ENCODE measurements at places on chromosomes 7 and 10.

DNA sequence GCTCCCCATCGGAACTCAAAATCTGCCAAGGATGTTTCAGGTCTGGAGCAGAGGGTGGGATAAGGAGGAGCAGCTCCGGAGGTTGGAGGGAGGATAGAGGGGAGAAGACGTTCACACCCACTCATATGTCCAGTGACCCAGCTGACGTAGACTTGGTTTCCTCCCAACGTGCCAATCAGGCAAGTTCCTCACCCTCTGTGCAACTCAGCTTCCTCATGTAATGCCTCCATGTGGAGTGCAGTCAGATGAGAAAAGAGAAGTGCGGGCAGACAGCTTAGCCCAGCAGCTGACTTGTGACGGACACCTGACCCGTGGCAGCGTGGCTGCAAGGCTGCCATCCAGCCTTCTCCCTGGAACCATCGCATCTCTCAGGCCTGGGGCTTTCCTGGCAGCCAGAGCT is 86.8 kb downstream of the NPTX2 start:
- DNase-seq: no peak

DNA sequence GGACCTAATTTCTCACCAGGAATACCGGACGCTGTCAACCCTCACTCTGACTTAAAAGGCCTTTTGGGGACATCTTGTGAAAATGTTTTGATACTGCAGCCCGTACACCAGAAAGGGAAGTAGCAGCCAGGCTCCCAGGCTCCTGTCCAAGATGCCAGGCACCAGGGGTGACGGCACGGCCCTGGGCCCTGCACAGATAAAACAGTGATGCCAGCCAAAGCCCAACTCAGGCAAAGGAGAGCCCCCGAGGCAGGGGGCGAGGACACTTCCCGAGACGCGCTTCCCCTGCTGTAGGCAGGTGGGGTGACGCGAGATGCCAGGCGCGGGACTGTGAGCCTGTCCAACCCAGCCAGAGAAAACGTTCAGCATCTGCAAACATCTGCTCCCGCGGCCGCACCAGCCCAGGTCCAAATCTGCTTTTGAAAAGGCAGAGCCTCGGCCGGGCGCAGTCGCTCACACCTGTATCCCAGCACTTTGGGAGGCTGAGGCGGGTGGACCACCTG is 15.7 kb downstream of the ZFAND2A start:
- DNase-seq: no peak

- DNase-seq: no peak
Measured at GRCh38 chr7:14047709-14048399, 58.4 kb upstream of the ETV1 start.

GRCh38 chr10:12631787-12632562 is 282.6 kb downstream of the CAMK1D start:
- no peak for DNase-seq

- no peak for DNase-seq
Measured at GRCh38 chr7:41628901-41629300, 74.0 kb downstream of the INHBA start.

DNA sequence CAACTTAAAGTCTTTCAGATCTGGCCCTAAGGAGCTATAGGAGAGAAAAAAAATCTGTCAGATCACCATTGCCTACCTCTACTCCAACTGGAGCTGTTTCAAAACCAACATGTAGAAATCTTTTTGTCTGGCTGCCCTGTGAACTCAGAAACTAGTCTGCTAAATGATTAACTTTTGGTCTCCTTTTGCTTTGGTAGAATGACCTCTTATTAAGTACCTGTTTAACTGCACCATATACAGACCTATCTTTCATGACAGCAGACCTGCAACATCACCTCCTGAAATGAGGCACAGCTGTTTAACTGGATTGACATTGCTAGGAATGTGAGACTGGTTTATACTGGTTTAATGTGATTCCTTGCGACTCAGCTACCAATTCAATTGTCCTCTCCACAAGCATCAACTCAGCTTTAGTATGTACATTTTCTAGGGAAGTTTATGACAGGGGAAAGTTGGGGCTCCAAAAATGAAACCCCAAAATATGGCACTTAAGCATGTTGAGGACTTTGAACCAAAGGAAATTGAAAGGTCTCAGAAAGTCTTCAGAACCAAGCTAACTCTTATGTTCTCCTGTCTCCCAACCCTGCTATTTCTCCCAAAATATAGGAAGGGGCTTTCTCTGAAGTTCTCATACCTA is 1.8 kb downstream of the CYP3A43 start:
- DNase-seq: no peak

DNA sequence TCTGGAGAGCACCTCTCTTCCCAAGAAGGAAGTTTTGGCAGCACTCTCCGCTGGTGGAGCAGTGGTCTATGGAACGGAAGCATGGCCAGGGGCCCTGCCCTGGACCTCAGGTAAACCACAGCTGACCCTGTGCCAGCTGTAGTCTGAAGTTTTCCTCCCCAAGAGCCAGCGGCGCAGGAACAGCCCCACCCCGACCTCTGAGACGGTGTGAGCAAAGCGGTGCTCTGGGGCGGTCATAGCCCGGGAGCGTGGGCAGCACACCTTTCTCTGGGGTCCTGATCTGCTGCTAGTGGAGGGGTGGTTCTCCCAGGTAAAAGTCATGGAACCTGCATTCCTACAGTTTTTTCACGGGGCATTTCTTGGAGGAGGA is 52.6 kb downstream of the TSPAN15 start:
- DNase-seq: no peak

DNA sequence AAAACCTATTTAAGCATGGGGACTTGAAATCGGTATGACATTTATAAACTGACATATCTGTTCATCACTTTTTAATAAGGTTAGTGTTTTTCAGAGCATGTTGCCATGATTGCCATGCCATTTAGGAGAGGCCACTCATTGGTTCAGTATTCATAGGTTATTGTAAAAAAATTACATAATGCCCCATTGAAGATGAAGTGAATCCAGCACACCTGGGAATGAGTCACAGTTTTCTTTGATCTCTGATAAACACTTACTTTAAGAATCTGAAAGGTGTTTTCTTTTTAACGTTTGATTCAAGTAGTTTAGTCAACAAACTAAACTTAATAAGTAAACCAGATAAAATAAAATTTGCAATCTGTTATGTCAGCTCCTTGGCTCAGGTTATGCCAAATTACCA is 278.3 kb downstream of the ARL4A start:
- no peak for DNase-seq

DNA sequence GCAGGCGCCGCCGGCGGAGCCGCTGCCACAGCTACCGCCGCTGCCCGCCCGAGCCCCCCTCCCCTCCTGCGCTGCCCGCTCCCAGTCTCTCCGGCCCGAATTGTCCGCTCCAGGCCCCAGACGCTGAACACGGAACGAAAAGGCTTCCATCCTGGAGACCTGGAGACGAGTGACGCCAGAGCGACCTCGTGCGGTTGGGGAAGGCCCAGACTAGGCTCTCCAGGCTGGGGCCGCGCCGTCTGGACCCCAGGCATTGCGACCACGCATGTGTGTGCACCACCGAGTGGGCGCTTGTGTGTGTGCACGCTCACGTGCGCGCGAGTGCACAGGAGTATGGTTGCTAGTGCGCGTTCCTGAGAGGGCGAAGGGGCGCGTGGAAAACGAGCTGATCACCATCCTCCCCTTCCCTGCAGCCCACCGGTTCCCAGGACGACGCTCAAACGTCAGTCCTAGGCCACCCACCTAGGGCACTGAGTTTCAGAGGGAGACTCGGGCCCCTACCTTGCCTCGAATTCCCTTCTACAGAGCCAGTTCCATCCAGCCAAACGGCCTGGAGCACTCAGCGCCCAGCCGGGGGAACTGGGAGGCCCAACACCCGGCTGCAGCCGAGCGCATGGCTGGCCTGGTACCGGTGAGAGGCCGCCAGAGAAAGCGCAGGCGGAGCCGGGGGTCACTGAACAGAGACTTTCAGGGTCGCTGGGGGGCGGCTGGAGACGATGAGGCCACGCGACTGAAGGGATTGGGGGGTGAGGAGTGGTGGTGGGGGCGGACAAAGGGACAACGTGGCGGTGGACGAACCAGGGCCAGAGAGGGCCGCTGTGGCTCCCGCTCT is 11.6 kb downstream of the LBX1 start:
- DNase-seq: no peak

DNA sequence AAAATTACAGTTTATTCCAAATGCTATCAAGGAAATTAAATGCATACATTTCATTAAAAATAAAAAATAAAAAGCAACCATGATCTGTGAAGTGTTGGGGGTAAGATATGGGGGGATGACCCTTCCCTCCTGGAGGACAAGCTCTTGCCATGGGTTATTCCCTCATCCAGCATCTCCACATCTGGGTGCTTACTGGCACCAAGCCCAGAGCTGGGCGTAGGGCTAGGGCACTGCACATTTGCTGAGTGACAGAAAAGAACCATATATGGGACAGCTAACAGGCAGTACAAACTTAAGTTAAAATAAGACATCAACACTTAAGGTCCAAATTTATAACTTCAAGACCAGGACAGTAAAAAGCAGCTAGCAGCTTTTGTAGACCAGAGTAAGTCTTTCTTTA is 10.2 kb downstream of the CCDC6 start:
- DNase-seq: no peak

DNA sequence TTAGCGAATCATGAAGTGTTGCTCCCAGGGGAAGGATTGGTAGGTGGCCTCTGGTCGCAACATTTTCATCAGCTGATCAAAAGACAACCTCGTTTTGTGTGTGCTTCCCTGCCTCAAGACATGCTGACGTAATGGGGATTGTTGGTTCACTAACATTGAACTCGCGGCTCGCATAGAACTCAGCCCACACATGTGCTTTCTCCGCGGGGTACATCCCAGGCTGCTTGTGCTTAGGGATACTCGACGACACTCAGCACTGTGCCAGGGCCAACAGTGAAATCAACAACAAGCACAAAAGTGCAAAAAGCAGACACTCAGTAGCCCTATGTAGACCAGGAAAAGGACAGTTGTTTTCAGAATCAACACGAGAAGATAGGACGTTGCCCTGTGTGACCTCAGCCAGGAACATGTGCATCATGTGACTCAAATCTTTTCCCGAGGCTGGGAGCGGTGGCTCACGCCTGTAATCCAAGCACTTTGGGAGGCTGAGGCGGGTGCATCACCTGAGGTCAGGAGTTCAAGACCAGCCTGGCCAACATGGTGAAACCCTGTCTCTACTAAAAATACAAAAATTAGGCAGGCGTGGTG is 20.8 kb downstream of the WIPI2 start:
- DNase-seq: no peak

GRCh38 chr10:93838278-93838677 is 55.5 kb upstream of the SLC35G1 start:
- no peak for DNase-seq

DNA sequence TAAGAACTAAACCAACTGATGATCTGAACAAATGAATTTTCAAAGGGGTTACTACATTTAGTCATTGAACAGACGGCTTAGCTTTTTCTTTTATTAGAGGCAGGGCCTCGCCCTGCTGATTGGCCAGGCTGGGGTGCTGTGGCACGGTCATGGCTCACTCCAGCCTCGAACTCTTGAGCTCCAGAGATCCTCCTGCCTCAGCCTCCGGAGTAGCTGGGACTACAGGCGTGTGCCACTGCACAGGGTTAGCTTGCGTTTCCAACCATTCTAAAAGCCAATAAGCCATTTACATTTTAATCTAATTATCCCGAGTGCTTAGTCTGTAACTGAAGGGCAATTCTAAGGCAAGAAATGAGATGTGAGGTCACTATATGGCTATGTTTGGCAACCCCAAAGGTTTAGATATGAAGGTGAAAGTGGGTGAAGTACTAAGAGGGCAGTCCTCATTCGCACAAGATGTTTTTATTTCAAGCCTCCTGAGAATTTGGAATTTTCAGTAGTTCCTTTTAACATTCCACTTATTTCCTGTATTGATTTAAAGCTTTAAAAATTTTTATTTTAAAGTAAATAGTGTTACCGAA is 1.6 kb upstream of the CDK13 start:
- DNase-seq: no peak

DNA sequence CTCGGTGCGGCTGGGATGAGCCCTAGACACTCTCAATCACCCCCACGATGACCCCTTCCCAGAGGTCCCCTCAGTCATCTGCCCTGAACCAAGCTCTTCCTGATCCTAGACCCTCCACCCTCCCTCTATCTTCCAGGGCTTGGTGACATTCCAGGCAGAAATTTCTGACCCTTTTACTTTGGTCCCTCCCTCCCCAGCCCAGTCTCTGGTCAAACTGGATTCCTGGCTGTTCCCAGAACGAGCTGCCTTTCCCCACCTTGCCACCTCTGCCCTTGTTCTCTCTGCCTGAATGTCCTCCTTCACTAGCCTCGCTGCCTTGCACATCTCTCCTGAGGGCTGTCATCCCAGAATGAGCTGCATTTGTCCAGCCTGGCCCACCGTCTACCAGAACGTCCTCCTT is 1.3 kb upstream of the CLDN4 start:
- DNase-seq: no peak

DNA sequence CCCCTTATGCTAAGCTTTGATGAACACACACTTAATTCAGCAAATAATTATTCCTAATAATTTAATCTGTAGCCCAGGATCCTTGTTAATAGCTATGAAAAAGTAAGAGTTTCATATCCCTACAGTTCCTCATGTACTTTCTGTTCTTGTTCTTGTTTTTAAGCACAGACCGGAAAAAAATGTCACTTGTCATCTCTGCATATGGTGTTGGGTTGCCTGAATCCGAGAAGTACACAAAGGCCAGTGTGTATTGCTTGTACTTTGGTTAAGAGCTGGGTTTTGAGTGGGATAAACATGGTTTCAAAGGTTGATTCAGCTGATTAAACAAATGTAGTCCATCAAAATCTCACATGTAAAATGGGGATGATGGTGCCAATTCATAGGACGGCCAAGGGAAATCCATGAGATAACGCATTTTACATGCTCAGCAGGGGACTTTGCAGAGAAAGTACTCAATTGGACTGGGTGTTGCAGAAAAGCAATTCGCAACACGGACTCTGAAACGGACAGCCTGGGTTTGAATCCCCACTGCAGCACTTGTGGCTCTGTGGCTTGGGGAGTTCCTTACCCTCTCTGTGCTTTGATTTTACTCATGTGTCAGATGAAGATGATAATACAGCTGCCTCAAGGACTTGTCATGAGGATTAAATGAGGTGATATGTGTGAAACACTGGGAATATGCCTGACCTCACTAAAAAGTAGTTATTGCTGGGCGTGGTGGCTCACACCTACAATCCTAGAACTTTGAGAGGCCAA is 71.7 kb downstream of the MAP3K8 start:
- DNase-seq: no peak

- no peak for DNase-seq
Measured at GRCh38 chr10:58414270-58415041, 29.2 kb downstream of the TFAM start.

GRCh38 chr7:70674571-70675010 is 457.4 kb upstream of the GALNT17 start:
- DNase-seq: no peak

GRCh38 chr10:112447620-112447928 is 559 bp downstream of the VTI1A start:
- DNase-seq: no peak

Data from esophagus squamous epithelium (tissue), 5 donors.